Neuronal stem cell (in vitro differentiated cells): ENCODE measurements at places on chromosomes 2 and 18.

- DNase-seq: no peak
These were observed 417.5 kb downstream of the ZEB2 start for GRCh38 chr2:144102386-144102785.

DNA sequence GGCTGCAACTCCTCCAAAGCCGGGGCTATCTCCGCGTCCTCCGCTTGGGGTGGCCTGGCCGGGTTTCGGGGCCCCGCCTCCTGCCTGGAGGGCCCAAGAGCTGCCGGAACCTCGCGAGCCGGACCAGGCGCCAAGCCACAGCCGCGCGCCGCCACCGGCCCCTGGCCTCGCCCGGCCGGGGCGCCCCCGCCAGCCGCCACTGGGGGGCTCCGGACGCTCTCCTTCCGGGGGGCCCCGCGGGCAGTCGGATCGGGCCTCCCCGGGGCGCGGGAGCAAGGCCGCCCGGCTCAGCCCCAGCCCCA lies 17.4 kb upstream of the HAAO start:
- DNase-seq: no peak

GRCh38 chr2:131006561-131006960 lies 86.7 kb downstream of the FAM168B start:
- no peak for DNase-seq

DNA sequence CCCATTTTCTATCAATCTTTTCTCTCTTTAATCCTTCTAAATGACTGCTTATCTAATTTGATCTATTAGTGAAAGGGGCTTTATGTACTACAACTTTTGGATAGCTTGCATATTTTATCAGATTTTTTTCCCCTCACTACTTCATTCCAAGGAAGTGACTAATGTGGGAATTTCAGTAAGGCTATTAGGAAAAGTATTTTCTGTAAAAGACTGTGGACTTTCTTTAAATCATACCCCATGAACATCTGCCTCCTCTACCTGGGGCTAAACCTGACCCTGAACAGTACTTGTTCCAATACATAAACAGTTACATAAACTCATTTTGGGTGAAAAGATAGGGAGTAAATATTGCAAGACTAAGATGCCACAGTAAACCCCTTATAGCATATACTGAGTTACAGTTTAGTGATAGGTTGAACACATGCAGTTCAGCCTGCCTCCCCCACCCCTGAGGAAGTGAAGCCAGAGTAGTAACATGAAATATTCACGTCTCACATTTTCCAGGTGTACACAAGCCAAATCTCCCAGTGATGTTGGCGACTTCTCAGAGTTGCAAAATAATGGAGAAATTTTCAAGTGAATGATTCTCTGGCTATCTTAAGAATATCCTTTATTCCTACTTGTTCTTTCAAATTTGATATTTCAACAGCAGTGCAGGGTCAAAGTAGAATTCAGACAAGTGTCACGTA lies 590.9 kb upstream of the ZEB2 start:
- DNase-seq: no peak

- no peak for DNase-seq
These were observed 22.0 kb downstream of the KATNAL2 start for GRCh38 chr18:46939337-46939963.

DNA sequence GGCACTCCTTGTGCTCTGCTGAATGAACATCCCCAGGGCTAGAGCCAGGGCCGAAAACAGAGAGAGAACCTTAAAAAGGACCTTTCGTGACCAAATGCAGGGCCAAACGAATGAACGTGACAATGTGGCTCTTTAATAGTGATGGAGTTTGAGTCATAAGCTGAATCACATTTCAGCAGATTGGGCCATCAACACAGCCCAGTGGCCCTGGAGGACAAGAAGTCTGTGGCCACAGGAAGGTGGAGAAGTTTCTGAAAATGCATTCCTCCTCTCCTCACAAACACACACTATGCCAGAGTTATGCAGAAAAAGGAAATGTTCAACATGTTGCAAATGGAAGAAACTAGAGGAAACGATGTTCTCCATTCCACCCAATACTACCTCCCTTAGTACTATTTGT lies 415.8 kb downstream of the HRH4 start:
- DNase-seq: no peak

DNA sequence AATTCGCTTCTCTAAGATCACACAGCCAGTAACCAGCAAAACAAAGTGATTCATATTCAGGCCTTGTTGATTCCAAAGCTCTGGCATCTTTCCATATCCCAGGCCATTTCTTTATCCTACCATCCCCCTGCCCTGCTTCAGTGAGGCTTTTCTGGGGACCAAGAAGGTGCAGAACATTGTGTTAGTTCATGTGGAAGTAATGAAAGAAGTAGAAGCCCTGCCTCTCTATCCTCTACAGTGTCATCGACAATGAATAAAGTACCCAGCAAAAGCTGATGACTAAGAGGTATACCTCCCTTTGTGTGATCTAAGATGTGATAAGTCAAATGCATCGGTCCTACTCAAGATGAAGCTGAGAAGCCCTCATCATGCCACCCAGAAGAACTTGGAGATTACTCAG lies 383.2 kb downstream of the BCL11A start:
- DNase-seq: no peak

- DNase-seq: no peak
These were observed 2.6 kb downstream of the RAD51AP2 start for GRCh38 chr2:17515652-17516051.
